ENCODE measurements at places on chromosomes 5 and 9.

GRCh38 chr9:118473521-118473920, 769.3 kb downstream of the TLR4 start:
- no peak for DNase-seq

- DNase-seq, result no peak
Measured at GRCh38 chr9:79015951-79016350, 555.8 kb upstream of the TLE4 start.

- DNase-seq, result no peak
Measured at GRCh38 chr9:107360098-107360497, 77.0 kb downstream of the RAD23B start.

- DNase-seq, result no peak
Measured at GRCh38 chr9:22392523-22392922, 54.1 kb upstream of the DMRTA1 start.

DNA sequence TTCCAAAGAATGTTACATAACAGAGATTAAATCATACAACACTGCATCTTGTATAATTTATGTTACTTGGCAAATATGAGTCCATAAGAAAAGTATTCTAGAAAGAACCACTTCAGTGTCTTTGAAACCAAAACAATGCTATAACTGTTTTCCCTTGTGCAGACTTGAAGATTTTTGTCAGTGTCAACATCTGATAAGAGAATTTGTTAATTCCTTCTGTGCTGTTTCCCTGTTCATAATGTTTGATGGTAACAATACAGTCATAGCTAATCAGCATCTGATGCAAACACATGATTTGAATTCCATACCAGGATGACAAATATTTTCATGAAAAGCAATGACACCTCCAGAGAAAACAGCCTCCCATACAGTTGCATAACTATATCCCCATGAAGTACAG, 306.8 kb downstream of the SEMA5A start:
- no peak for DNase-seq

DNA sequence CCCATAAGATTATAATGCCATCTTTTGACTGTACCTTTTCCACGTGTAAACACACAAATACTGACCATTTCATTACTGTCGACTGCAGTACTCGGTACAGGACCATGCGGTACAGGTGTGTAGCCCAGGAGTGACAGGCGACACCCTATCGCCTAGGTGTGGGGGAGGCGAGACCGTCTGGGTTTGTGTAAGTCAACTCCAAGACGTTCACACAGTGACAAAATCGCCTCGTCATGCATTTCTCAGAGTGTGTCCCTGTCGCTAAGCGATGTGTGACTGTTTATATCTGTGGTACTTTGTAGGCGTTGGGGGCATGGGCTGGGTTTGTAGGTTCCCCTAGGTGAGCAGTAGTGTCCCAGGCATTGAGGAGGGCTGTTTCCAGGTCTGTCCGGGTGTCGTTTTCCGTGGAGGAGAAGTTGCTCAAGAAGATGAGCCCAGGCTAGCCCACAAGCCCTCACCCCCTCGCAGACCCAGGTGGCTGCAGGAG, 20.3 kb downstream of the NEK6 start:
- DNase-seq, result no peak

- DNase-seq, result no peak
Measured at GRCh38 chr9:80503671-80504281, 932.0 kb downstream of the TLE4 start.

- DNase-seq, result no peak
Measured at GRCh38 chr9:132163876-132164603, 2.2 kb downstream of the NTNG2 start.

DNA sequence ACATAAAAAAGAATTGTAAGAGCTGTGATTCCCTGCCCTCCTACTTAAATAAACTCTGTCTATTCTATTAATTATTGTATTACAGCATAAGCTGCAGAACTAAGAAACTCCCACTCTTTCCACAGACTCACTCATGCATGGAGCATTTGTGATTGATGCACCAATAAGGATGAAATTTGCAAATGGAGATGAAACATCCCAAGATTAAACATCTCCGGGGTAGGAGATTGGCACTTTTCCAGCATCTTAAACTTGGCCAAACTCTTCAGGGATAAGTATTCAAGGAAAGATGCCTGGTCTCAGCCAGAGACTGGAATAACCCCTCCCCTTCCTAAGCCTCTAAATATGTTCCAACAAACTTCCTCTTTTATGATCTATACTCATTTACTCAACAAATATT, 472.0 kb downstream of the ACTL7B start:
- no peak for DNase-seq

DNA sequence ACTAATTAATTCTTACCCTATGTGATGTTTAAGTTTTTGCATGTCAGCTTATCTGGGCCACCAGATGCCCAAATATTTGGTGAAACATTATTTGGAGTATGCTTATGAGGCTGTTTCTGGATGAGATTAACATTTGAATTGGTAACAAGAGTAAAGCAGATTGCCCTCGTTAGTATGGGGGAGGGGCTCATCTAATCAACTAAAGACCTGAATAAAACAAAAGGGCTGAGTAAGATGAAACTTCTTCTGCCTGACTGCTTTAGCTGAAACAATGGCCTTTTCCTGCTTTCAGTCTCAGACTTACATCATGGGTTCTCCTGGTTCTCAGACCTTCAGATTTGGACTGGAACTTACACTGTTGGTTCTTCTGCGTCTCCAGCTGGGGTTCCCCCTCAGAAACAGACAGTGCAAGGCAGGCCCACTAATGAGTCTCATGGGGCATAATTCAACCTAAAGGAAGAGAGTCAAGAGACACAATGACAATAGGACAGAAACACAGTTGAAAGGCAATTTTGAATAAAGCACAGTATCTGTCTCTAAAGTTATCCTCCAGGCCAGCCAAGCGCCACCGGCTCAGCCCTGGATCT, 288.4 kb downstream of the CAAP1 start:
- no peak for DNase-seq

DNA sequence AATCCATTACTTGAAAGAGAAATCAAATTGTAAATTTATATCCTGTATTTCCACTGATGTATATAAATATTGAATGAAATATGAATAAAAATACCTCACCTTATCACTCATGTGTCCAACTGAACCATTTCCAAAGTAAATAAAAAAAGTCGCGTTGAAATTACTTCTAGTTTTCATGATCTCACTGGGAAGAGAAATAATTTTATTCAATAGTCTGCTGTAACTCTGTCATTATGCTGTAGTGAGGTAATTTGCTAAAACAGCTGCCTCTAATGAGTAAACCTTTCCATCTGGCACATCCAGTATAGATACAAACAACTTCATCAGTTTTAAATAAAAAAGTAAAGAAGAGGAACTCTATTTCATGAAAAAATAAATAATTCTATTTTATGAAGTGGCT, 611.5 kb downstream of the ZNF608 start:
- no peak for DNase-seq

DNA sequence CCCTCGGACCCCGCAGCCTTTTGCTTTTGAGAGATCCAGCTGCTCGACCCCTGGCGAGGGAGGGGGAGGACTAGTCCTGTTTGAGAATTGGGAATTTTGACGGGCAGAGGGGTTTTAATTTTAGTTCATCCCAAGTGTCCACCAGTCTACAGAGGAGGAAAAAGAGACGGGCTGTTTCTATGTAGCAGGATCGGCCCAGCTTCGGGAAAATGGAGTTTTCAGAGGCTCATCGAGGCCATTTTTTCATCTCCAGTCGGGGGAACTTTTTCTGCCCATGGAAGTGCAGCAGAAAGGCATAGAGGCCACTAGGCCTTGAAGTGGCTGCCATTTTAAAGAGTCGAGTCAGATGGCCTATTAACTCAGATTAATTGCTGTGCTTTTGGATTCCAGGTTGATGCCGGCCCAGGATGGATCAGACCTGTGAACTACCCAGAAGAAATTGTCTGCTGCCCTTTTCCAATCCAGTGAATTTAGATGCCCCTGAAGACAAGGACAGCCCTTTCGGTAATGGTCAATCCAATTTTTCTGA, 1.2 kb downstream of the NSD1 start:
- DNase-seq, result no peak

GRCh38 chr9:131407717-131408195, 13.9 kb downstream of the PRRC2B start:
- no peak for DNase-seq

- DNase-seq, result no peak
Measured at GRCh38 chr5:122424132-122424531, 112.1 kb downstream of the SNCAIP start.

DNA sequence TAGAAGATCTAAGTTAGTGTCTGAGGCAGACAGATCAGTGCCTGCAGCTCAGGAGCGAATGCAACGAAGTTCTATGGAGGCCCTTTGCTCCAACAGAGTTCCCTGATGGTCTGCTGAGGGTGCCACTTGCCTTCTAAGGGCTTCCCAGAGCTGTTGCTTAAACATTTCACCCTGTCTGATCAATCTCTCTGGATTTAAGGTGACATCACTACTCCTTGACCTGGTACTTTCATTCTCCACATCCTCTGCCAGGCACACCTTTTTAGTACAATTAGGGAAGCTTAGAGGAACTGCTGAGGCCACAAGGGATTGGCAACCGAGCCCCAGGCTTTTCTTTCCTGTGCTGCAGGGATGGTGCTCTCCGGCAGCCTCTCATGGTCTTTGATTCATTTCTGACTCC, 94.2 kb upstream of the IFNK start:
- no peak for DNase-seq

- no peak for DNase-seq
Measured at GRCh38 chr5:5344606-5345005, 77.9 kb upstream of the ICE1 start.

GRCh38 chr9:134816264-134816663, 64.3 kb upstream of the FCN2 start:
- DNase-seq, result no peak

DNA sequence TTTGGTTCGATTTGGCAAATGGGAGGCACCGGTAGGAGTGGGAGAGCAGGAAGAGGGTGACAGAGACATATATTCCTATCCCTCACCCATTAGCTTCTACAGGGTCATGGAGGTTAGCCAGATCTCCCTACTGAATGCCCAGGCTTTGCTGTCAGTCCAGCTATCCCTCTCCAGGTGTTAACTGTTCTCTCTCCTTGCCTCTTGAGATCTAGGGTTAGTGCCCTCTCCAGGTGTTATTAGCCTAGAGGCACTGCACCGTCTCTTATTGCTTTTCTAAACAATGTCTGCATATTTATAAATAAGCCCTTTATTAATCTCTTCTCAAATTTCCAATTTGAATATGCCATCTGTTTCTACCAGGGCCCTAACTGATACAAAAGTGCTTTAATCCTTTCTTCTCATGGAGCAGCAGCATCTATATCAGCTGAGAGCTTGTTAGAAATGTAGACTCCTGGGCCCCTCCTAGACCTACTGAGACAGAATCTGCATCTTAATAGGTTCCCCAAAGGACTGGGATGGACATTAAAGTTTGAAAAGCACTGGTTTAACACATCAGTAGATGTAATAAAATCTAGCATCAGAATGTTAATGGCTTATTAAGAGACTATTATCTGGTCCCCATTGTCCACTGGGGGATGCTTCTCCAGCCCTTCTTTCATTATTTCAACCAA, 322.5 kb upstream of the SLC24A2 start:
- DNase-seq, result no peak

DNA sequence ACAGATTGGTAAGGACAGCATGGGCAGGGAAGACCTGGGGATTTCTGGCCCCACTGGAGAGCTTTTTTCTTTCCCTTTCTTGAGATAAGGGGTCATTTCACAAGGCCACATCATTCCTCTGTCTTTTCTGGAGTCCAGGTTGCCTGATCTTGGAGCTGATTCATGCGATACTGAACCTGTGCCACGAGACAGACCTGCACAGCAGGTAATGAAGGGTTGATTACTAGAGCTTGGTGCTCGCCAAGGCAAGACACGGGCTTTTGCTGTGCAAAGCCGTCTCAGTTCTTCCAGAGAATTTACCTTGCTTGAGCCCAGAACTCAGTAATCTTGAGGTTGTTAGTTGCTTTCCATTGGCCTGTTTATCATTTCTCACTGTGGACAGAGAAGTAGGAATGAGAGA, 39.2 kb downstream of the NUP188 start:
- no peak for DNase-seq

DNA sequence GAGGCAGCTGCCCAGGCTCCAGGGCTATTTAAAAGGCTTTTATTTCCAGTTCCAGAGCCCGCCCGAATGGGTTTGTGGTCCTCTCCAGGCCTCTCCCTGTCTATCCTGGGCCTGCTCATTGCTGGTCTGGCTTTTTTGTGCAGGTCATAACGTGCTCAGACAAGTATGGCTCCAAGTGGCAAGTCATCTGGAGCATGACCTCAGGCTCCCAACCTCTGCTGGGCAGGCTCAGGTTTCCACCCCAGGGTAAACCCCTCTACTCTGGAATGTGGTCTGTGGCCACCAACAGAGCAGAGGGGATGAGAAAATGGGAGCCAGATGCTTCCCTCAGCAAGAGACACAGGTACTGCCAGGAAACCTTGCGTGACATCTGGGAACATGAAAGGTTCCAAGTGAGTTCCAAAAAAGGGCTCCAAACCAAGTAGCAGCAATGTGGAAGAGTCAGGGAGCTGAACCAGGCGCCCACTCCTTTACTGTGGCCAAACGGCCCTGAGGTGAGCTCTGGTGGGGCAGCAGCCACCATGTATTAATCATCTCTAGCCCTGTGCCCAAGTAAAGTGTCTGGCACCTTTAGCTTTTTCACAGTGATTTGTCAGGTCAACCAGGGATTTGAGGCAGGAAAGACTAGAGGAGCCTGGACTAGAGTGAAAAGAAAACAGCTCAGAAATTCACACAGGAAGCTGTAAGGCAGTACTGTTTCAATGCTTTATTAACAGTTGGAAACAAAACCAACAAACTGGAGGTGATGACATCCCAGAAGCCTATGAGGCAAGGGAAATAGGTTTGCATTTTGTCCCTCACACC, 25.7 kb downstream of the PCDHGC5 start:
- no peak for DNase-seq

- no peak for DNase-seq
Measured at GRCh38 chr5:32475334-32476097, 31.0 kb upstream of the ZFR start.

DNA sequence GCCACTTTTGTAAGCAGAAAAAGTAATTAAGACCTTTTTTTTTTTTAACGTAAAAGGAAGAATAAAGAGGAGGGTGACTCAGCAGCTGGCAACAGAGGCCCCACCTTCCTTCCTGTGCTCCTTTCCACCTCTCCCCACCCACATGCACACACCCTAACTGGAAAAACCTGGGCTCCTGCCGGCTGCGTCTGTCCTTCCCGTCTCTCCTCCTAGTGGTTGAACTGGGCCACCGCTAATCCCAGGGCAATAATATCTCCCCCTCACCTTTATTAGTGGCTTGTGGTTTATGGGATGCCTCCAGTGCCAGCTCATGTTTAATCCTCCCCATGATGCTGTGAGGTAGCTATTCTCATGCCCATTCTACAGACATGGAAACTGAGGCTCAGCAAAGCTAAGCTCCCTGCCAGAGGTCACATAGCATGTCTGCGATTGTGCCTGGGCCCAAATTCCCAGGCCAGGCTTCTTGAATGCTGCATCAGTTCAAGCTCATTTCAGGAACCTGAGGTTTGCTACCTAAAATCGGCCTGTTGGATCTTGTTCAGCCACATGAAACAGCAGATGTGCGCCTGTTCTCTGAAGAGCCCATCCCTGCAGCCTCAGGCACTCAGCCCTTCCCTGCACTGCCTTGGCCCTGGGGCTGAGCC, 60.9 kb upstream of the IL17B start:
- DNase-seq, result no peak
